Caki2 (cell line): ENCODE measurements at places on chromosomes 2 and 18. TPM values are rescaled to one million over a fixed set of nuclear protein-coding genes. Genes with fewer than 3 reads are reported as not detected.

- no peak for DNase-seq
These were observed 73.5 kb downstream of the GLI2 start for GRCh38 chr2:120809151-120809550.

DNA sequence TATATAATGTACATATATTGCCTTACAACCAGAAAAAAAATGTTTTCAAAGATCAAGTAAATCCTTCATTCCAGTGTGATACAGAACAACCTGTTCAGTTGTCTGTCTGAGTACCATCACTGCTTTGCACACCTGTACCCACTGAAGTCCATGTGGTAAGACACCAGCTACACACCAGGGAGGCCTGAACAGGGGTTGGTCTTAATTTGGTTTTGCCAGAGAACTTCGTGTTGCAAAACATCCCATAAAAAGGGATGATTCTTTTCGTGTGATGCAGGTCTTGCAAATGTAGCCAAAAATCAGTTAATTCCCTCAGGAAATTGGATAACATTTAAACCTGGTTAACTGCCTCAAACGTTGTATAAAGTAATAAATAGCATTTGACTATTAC is 73.7 kb upstream of the SLC1A4 start:
- DNase-seq, result no peak

GRCh38 chr2:5563411-5563810 is 128.8 kb upstream of the SOX11 start:
- no peak for DNase-seq

GRCh38 chr2:150853263-150853662 is 365.8 kb upstream of the RND3 start:
- DNase-seq, result no peak

GRCh38 chr2:40109381-40109780 is 330.3 kb upstream of the THUMPD2 start:
- no peak for DNase-seq

DNA sequence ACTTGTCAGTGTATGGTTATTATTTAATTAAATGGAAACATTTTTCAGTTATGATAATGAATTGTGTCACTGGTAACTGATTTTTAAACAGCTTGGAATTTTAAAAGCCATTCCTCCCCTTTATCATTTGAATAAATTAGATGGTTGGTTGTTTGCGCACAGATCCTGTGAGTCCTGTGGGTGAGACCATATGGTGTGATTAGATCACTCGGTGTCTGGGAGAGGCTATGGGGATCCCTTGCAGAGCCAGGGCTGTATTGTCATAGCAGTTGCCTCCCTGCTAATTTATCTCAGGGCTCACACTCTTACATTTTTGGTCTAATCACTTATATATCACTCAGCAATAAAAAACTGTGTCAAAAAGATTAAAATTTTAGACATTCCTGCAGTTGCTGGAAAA is 133.5 kb downstream of the ASXL3 start:
- DNase-seq, result no peak

DNA sequence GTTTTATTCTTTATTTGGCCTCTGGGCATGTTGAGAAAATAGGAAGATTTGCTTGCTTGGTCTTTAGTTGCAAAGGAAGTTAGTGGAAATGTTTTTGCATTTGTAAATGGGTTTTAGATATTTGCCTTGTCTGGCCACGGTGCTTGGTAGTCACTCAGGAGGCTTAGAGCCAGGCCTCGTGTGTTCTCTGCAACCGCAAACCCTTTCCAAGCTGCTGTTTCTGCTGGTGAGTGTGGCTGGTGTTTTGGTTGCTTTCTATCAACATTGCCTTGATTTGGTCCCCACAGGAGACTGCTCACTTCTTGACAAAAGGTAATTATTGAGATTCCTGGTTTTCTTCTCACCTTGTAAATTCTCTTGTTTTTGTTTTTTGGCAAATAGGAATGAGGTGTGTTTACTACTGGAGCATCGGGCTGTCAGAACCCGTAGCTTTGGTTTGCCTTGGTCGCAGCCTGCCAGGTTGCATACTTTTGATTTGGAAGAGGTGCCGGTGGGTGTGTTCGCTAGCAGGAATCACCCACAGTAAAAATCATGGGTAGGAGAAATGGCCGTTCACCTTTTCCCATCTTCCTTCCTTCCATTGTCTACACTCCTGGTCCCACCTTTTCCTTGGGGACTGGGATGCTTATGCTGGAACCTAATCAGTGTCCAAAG is 15.8 kb downstream of the ASAP2 start:
- DNase-seq, result no peak

- DNase-seq, result no peak
These were observed 20.4 kb upstream of the TDRD15 start for GRCh38 chr2:21103274-21103891.

DNA sequence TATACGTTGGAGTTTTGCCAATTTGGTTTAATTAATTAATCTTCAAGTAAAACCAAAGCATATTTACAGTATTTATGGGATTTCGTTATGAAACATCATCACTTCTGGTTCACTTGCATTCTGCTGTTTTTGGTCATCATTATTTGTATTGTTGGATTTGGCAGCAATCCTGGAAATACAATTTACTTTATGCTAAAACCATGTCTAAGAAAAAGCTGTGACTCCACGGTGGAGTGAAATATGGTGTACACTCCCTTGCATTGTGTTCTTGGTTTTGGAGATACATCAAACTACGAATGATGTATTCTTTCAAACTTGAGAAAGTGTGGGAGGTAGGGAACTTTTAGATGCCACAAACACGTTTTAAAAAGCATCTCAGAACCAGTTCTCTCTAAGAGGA is 106.4 kb downstream of the CTAGE1 start:
- no peak for DNase-seq

DNA sequence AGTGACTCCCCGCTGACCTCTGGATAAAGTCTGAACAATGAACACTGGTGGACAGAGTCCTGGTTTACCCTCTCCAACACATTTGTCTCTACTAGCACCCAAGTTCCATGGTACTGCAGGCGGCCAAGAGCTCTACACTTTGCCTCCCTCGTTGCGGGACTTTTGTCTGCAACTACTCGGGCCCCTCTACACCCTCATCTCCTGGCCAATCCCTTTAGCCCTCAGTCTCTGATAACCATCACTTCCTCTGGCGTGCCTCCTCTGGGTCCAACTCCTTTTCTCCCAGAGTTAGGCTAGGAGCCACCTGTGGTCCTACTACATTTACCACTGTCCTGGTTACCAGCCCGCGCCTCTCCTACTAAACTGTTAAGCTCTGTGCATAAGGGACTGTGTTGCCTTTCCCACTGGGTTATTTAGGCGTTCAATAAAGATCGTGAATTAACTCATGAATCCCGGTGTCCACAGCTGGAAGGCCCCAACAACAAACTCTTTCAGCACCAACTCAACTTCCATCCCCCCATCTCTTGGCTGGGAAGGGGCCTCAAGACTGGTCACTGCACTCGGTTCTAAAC is 757 bp downstream of the HDHD2 start:
- DNase-seq, result no peak

DNA sequence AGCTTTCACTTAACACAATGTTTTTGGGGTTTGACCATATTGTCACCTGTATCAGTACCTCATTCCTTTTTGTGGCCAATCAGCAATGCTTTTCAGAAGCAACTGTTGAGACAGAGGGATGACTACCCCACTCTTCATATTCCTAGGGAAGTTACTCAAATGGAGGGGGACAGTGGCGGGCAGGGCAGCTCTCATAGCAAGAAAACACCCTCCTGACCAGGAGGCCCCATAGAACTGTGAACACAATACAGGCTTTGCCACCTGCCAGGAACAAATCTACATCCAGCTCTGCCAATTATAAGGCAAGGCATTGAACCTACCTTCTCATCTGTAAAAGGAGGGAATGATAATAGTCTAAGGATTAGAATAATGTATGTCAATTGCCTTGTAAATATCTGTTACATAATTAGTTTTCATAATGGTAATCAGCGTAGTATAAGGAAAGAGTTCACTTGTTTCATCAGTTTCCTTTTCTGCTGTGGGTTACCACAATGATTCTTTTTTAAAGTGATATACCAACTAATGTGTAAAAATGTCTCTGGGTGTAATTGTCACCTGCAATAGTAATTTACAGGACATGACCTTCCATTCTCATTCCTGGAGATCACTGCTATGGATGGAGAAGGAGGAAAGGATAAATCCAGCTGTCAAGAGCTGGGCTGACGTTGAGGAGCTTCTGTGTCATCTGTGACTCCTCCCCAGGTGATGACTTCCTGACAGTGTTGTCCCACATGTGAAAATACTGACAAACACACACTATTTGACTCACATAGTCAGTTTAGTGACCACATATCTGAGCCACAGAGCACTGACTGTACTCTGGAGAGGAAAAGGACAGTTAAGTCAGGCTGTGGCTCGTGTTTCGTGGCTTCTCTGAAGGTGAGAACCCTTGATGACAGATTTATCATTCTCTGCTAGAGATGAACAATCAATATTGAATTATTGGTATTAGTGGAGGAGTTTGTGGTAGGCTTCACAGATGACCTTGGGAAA is 13.5 kb downstream of the ALPK2 start:
- DNase-seq, result no peak

DNA sequence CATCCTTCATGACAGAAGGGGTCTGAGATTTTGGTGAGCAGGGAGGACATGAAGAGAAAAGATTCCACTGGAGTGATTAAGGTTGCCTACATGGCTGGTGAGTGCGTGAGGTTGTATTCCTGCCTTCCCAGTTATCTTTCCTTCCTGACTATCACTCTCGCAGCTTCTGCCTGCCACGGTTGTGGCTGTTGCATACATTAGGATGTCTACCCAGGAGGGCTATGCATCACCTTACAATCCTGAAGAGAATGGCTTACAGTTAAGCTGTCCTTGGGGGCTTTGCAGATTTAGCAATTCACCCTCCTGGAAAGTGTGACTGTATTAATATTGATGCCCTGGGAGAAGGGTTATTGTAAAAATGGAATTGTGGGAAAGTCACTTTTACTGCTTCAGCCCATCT is 571.0 kb downstream of the TSN start:
- no peak for DNase-seq

GRCh38 chr18:46148810-46149209 is 44.6 kb downstream of the HAUS1 start:
- DNase-seq, result peak; percentile 56

DNA sequence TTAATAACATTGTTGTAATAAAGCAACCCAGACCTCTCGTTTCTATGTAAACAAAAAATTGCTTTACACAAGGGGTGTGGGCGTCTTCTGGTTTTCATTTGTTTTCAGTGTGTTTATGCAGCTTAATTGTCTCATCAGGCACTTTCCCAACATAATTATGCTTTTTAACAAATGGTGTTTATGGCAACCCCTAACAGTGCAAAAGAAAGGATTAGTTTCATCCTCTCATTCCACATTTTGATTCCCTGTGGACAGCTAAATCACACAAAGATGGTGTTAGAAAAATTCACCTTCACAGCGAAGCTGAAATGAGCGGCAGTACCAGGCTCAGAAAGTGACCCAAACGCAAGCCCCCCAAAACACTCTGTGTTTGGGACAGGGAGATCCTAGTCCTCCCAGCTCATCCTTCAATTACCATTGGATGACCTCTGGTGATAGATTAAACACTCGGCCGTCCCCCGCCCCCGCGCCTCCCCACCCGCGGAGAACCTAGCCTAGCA is 724 bp downstream of the FTCDNL1 start:
- no peak for DNase-seq

DNA sequence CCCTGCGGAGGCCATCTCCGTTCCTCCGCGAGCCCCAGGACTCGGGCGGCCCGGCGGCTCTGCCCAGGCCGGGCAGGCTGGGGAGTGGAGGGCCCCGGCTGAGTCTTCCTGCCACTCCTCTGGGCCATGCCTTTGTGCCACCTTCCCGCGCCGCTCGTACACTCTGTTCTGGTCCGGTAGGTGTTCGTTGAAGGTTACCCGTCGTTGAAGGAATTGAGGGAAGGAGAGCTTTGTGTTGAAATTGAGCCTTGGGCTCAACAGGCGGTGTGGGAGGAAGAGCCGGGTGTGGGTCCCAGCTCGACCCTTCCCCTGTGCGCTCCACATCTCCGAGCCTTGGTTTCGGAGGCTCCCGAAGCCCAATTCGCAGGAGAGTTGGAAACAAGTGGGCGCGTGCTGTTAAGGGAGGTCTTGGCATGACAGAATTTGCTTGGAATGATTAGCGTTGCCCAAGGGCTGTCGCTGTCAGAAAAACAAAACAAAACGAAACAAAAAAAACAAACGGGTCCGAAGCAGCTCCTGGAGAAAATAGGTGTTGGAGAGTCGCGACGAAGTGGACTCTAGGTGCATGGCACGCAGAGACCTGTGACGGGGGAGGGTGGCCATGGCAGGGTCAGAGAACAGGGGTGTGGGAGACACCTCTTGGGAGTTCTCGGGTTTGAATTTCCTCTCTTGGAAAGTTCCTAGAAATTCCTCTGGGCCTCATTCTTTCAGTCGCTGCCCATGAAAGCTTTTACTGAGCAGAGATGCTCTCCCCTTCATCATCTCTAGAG is 1.2 kb upstream of the MZT2A start:
- DNase-seq, result peak; percentile 13

DNA sequence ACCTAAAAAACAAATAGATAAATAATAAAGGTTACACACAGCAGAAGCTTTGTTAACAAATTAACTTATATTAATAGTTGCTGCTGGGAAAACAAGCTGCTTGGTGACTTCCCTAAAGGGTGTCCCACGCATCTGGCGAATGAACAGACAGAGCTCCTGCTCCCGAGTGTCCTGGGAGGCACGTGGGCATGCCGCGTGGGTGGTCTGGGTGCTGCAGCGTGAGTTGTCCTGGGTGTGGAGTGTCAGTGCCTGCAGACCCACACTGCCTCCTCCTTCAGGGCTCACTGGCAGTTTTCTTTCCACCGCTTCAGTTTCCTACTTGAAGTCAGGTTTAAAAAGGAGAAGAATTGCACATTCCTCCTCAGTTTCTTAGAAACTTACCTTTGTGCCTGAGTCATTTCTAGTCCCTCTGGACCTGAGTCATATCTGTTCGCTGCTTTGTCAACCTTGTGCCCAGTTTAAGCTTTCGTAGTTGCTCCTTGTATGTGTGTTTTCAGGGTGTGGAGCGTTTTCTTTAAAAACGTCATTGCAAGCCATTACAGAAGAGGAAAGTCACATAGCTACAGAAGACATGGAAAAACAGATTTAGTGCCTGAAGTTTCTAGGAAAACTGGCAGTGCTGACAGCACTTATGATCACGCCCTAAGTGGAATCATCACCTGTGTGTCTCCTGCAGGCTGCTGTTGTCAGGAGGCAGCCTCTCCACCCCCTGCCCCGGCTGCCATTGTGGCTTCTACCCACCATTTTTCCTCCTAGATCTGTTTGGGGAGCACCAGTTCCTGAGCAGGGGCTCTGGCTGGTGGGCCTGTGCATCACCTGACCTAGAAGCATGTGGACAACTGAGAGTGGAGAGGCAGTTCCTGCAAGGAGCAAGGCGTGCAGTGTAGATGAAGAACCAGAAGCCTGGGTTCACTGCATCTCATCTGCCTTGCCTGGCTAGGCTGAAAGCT is 24.5 kb downstream of the IMPA2 start:
- DNase-seq, result peak; percentile 84

- DNase-seq, result peak; percentile 6
These were observed 179.6 kb upstream of the SLC39A10 start for GRCh38 chr2:195477248-195477995.

- DNase-seq, result no peak
These were observed 29.5 kb downstream of the INPP4A start for GRCh38 chr2:98473995-98474780.

Gene TRIM54
- not detected in 2 replicates for total RNA-seq

Gene EEF1B2
- 231 and 282 TPM in 2 replicates for total RNA-seq

Gene NETO1
- 7.6 and 8.1 TPM in 2 replicates for total RNA-seq

Gene NEU2
- not detected in 2 replicates for total RNA-seq

Gene COL6A3
- total RNA-seq, result 0.41 and 0.98 TPM in 2 replicates

Gene RUFY4
- not detected in 2 replicates for total RNA-seq

Gene L3MBTL4
- total RNA-seq, result 0.12 TPM in 1 of 2 replicates, not detected in the other

Gene OSR1
- 2.5 and 2.6 TPM in 2 replicates for total RNA-seq

Gene ASPRV1
- total RNA-seq, result 0.12 and 0.81 TPM in 2 replicates

Gene GALNT5
- total RNA-seq, result 0.34 and 0.81 TPM in 2 replicates

Gene ST8SIA3
- not detected in 2 replicates for total RNA-seq

Gene RHOB
- 151 and 158 TPM in 2 replicates for total RNA-seq

Gene POTEI
- total RNA-seq, result not detected in 2 replicates

Gene TWIST2
- total RNA-seq, result not detected in 2 replicates

Gene SCN9A
- total RNA-seq, result 0.95 and 2.2 TPM in 2 replicates

Gene GAL3ST2
- total RNA-seq, result not detected in 2 replicates
